ENCODE measurements at places on chromosomes 13 and 19.

DNA sequence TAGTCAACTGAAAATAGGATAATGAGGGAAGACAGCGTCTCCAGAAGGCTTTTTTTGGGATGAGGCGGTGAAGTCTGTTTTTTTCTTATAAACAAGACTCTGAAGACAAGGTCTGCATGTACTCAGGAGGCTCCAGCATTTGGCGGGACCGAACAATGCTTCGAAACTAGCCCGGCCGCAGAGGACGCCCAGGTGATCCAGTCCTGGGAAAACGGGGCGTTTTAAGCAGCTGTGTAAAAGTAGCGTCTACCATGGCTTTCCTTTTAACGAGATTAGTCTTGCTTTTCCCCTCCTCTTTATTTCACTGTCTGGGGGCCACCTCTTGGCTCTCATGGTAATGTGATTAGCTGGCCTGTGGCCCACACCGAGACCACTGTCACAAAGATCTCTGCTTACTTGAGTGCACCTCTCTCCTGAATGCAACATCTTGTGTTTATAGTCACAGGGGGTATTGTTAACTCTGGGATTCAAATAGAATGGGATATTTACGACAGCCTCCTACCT is 29.4 kb upstream of the GTF3A start:
- DNase-seq: no peak

DNA sequence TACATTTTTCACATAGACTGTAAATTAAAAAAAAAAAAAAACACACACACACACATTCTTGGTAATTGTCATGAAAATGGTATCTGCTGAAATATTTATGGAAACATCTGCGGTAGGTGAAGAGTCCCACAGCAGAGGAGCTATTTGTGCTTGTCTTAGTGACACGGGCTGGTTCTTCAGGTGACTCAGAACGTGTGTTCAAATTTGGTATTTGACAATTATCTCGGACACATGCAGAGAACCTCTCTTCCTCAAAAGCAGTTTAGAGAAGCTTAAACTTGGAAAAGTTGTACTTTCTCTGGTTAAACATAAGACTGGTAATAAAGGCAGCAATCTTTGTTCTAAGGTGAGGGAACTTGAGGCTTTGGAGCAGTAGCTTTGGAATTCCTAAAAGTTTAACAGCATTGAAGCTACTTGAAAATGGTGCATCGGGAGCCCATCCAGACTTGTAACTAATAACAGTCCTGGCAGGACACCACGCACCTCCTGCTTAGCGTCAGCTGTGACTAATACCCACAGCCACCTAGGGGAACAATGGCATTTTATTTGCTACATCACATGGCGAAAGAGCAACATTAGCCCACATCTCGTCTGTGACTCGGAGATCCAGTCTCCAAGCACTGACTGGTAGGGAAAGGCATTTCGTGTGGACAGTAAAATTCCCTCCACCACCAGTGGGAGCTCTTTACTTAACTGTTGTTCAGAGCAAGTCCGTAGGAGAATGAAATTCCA is 1505.1 kb upstream of the SLC10A2 start:
- DNase-seq: peak; percentile 68

- DNase-seq: no peak
Observed at GRCh38 chr19:45772912-45773311, 3.9 kb upstream of the SIX5 start.

DNA sequence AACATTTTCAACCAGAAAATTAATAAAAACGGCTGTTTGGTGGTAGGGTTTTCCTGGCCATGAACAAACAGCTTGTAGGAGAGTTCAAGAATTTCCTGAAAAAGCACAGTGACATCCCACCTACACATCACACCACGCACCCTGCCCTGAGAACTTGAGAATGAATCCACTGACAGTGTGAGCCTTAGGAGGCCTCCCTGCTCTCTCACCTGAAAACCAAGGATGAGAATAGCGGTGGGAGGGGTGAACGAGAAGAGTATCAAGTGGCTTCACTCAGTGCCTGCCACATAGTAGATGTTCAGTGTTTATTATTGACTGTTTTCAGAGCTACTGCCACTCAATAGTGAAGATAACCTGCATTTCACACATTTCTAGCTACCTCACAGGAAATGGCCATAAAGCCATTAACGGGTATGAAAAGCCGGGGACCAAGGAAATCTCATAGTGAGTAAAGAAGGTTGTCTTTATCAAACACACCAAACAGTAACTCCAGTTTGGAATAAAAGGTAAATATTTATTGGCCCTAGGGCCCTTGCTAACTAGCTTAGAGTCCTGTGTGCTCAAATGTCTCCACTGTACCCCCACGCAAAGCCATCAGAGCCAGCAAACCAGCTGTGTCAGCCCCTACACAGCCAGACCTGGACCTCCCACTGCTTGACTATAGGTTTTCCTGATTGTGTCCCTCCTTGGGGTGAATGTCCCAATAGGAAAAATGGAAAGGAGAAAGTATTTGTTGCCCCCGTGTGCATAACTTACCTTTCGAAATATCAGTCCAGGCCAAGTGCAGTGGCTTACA is 40.6 kb downstream of the TPT1 start:
- no peak for DNase-seq

DNA sequence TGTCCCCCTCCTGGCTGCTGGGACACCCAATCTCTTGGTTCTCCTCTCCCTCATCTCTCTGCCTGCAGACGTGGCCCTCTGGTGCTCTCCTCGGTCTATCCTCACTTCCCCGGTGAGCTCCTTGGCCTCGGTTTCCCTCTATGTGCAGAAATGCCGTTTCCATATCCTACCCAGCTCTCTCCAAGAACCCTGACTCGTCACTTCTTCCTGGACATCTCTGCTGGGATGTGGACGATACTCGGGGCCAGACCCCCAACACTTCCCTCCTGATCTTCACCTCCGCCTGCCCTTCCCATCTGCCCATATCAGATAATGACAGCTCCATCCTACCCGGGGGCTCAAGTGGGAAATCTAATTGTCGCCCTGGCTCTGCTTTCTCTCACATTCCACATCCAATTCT is 7.9 kb downstream of the AP2S1 start:
- DNase-seq: no peak

GRCh38 chr19:49589502-49589905 is 1.5 kb upstream of the PRR12 start:
- no peak for DNase-seq

DNA sequence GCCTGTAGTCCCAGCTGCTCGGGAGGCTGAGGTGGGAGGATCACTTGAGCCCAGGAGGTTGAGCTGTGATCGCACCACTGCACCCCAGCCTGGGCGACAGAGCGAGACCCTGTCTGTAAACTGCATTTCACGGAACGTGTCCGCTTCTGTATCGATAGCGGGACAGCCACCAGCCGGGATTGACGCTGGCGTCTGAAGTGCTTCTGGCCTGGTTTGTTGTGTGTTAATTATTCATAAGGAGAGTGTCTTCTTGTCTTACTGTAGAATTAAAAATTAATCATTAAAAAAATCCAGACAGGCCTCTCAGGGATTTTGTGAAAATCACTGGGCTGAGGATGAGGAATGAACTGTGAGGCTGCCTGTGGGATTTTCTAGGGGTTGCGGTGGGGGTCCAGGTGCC is 16.2 kb upstream of the MISP start:
- no peak for DNase-seq

DNA sequence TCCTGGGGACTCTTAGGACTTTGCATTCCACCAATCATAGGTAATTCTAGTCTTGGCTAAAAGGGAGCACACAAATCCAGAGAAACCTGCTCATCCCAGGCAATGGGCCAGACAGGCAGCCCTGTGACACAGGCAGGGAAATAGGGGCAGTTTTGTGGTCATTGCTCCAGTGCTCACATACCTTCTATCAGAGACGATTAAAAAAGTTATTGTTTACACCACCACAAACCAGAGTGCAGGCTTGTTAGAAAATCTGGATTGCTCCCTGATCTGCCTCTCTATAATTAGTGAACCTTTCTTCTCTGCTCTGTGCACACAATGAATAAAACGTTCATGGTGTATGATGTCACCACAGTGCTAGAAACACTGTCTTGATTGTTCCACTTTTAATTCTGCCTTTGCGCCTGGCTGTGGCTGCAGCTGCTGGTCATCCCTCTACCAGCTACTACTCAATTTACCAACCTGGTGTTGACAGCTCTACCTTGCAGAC is 121.6 kb upstream of the SPATA13 start:
- peak; percentile 68 for DNase-seq

- DNase-seq: peak; percentile 96
Observed at GRCh38 chr13:113837560-113838355, 26.1 kb downstream of the GAS6 start.

- peak; percentile 47 for DNase-seq
Observed at GRCh38 chr13:78978381-78978998, 319.5 kb upstream of the OBI1 start.

GRCh38 chr19:2978166-2978767 is 903 bp downstream of the TLE6 start:
- no peak for DNase-seq

- DNase-seq: no peak
Observed at GRCh38 chr13:37966266-37966665, 96.7 kb upstream of the TRPC4 start.

- DNase-seq: peak; percentile 84
Observed at GRCh38 chr13:31945202-31945961, 86.2 kb upstream of the FRY start.

GRCh38 chr19:31548941-31549340 is 199.7 kb upstream of the TSHZ3 start:
- DNase-seq: peak; percentile 65

DNA sequence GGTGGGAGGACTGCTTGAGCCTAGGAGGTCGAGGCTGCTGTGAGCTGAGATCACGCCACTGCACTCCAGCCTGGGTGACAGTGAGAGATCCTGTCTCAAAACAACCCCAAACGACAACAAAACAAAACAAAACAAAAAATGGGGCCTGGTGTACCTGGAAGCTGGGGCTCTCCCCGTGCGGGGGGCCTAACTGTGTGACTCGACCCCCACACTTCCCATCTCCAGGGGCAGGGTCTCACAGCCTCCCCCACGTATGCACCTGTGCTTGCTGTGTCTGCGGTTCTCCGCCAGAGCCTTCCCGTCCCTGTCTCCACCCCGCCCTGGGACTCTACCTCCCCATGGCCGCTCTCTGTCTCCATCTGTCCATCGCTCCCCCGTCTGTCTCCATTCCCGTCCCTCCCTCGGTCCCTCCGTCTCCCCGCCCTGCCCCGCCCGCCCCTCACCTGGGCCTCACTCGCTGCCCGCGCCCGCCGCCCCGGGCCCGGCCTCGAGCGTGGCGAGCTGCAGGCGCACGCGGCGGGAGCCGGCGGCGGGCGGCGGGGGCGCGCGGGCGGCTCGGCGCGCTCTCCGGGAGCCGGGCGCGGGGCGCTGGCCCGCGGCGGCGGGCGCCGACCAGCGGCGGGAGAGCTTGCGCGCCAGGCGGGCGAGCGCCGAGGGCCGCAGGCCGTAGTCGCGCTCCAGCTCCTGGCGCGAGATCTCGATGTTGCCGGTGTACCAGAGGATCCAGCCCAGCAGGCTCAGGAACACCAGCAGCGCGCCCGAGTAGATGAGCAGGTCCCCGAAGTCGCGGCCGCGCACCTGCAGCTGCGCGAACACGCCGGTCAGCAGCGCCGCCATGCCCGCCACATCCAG is 587 bp downstream of the TMEM238 start:
- DNase-seq: peak; percentile 84

GRCh38 chr13:83008212-83008929 is 873.9 kb downstream of the SLITRK1 start:
- no peak for DNase-seq

- DNase-seq: no peak
Observed at GRCh38 chr19:40224342-40225150, 1.9 kb downstream of the CCNP start.

DNA sequence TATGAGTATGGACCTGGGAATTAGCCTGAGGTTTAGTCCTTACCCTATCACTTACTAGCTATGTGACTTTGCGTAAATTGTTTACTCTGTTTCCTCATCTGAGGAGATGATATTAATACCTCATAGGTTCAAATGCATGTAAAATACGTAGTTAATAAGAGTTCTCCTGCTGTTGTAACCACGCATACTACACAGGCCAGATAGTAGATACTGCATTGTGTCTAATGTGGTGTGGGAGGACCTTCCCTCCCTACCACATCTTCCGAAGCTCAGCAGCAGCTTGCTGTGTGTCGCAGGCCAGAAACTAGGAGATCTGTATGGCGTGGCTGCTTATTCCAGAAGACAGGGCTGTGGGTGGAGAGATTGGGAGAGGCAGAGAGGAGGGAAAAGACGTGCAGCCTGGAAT is 23.0 kb downstream of the GTF2F2 start:
- no peak for DNase-seq

DNA sequence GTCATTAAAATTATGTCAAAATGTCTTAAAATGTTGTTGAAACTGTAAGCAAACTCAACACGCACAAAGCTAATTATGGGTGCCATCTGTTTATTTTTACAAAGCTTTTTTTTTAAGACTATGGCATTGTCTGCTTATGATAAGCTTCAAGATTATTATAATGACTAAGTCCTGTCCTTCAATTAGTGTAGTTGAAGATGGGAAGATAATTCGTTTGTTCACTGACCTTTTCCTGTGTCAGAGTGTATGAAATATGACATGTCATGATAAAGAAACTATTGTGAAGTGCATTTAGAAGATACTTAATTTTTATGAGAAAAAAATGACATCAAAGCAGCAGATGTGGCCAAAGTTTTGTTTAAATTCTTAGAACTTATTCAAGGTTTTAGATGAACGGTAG is 211.3 kb downstream of the PCCA start:
- DNase-seq: no peak

- no peak for DNase-seq
Observed at GRCh38 chr19:18438331-18439024, 545 bp upstream of the ISYNA1 start.

- DNase-seq: peak; percentile 99
Observed at GRCh38 chr19:48713864-48714755, 5.4 kb downstream of the MAMSTR start.

DNA sequence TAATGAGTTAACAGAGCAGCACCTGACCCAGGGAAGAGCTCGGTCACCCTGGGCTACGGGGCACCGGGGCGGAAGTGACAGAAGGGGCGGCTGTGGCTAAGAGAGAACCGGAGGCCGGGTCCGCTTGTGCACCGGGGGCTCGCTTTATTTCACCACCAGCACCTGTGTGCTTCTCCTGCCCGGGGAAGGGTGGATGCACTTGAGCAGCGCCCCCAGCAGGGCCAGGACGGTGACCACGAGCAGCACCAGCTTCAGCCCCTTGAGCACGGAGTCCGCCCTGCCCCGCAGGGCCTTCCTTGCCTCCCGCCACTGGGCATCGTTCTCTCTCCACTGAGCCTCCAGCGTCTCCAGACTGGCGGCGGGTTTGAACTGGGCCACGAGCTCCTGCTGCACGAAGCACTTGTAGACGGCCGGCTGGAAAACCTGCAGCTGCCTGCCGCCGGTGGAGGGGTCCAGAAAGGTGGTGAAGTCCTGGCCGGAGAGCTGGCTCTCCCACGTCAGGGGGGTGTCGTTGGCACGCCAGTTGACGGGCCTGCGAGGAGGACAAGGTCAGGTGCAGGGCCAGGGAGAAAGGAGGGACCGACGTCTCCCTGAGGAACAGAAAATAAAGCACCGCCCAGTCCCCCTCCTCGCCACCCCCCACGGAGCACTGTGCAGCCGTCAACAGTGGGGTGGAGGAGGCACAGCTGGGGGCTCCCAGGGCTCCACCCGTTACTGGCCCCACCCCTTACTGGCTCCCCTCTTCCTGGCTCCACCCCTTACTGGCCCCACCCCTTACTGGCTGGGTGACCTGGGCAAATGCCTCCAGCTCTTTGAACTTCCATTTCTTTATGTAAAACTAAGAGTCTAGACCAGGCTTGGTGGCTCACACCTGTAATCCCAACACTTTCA is 3.6 kb downstream of the FAM187B start:
- DNase-seq: no peak

GRCh38 chr13:110443622-110444225 is 117.8 kb downstream of the RAB20 start:
- no peak for DNase-seq

GRCh38 chr13:110540871-110541525 is 20.5 kb downstream of the RAB20 start:
- no peak for DNase-seq

GRCh38 chr19:1970003-1970805 is 29.2 kb downstream of the CSNK1G2 start:
- no peak for DNase-seq

Data from AG20443 (cell line).